ENCODE measurements at places on chromosomes 3 and 15. TPM values are rescaled to one million over a fixed set of nuclear protein-coding genes. Genes with fewer than 3 reads are reported as not detected.
A peak's percentile ranks its signal among the peaks of the same experiment; 100 is the strongest.

GRCh38 chr15:46930426-46930825 is 786.9 kb upstream of the SEMA6D start:
- no peak for DNase-seq
- H3K4me3 ChIP-seq = no peak overlapping the region
- no peaks in the 10 kb centered on the region for H3K4me1 ChIP-seq

Gene LRRN1
- total RNA-seq = not detected

DNA sequence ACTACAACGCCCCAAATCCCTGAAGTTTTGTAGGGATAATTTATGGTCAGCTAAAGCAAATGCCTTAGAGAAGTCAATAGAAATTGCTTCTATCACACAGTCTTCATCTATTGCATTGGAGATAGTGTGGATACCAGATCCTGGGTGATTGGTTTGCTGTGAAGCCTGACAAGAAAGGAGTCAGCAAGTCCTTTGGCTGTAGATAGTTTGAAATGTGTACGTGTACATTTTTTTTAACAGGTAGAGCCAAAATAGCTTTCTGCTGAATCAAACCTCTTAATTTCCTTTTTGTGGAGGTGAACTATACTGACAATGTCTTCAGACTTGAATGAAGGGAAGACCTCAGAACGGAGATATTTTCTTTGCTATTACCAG is 312.3 kb downstream of the ZBBX start:
- H3K36me3 ChIP-seq = no peaks in the 10 kb centered on the region
- DNase-seq = peak; percentile 12
- H3K27me3 ChIP-seq = no peaks in the 10 kb centered on the region
- H3K4me1 ChIP-seq = peaks cover 14% of the 10 kb centered on the region
- no peak overlapping the region for H3K27ac ChIP-seq
- peak overlapping the region; percentile 28 for H3K4me3 ChIP-seq

Gene SPTSSB
- 78.0 TPM for total RNA-seq

Gene RABL3
- total RNA-seq = 21.3 TPM

GRCh38 chr15:58224068-58224467 is 85.9 kb downstream of the AQP9 start:
- H3K4me3 ChIP-seq = no peak overlapping the region
- H3K4me1 ChIP-seq = peaks cover 6% of the 10 kb centered on the region
- H3K36me3 ChIP-seq = no peaks in the 10 kb centered on the region
- no peak for DNase-seq
- no peaks in the 10 kb centered on the region for H3K27me3 ChIP-seq

- peak; percentile 98 for DNase-seq
- no peaks in the 10 kb centered on the region for H3K27me3 ChIP-seq
- no peaks in the 10 kb centered on the region for H3K36me3 ChIP-seq
- H3K4me3 ChIP-seq = peak within 1 kb of the TSS; percentile 51
These were observed at the start of gene SPATA12 for GRCh38 chr3:57060089-57060821. Gene SPATA12 (plus strand): TSS chr3:57060664. CDS start chr3:57073695, 13,031 bp downstream.

DNA sequence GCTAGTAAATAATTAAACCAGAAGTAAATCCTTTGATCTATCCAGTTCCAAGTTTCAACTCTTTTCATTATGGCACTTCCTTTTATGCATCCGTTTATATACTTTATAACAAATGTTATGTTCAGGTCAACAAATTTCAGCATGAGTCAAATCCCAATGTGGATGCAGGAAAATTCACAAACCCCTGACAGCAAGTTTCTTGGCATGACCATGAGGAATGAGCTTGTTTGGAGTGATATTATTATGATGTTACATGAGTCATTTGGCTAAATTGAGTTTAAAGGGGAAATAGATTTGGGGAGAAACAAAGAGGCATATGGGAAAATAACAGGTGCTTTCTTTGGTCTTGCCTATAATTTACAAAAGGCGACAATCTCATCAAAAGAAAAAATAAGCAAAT is 32.1 kb upstream of the KCNMB2 start:
- H3K27me3 ChIP-seq = no peaks in the 10 kb centered on the region
- H3K36me3 ChIP-seq = no peaks in the 10 kb centered on the region
- no peak overlapping the region for H3K4me3 ChIP-seq
- peak; percentile 27 for DNase-seq

Gene LRTM1
- total RNA-seq = not detected

DNA sequence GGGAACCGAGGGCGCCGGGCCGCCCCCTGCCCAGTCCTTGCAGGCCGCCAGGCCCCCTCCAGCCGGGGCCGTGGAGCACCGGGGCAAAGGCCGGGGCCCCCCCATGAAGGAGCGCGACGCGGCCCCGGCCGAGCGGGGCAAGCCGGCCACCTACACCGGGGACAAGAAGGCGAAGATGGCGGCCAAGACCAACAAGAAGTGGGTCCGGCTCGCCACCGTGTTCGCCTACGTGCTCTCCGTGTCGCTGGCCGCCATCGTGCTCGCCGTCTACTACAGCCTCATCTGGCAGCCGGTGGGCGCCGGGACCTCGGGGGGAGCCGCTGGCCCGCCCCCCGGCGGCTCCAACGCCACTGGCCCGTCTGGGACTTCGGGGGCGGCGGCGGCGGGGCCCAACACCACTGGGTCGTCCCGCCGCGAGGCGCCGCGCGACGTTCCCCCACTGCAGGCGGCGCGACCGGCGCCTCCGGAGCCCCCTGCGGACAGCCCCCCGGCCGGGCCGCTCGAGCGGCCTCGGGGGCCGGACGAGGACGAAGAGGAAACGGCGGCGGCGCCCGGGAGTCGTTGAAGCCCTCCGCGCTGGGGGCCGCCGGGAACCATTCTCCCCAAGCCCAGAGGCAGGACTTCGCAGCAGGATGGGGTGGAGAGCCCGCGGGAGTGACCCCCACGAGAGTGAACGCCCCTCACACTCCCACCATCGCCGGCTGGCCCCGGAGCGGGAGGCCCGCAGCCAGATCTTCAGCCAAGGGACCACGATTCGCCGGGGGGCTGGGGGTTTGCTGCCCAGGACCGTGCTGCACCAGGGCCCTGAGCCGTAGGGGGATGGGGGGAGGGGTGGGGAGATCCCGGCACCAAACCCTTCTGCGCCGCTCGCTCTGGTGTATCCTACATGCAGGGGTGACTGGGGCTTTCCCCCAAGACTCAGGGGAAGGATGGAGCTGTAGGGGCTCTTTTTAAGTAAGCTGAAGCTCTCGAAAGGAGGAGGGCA is 753 bp downstream of the INAFM2 start:
- DNase-seq = no peak
- H3K36me3 ChIP-seq = no peaks in the 10 kb centered on the region
- H3K4me3 ChIP-seq = peak overlapping the region; percentile 84
- H3K4me1 ChIP-seq = peaks cover 14% of the 10 kb centered on the region

DNA sequence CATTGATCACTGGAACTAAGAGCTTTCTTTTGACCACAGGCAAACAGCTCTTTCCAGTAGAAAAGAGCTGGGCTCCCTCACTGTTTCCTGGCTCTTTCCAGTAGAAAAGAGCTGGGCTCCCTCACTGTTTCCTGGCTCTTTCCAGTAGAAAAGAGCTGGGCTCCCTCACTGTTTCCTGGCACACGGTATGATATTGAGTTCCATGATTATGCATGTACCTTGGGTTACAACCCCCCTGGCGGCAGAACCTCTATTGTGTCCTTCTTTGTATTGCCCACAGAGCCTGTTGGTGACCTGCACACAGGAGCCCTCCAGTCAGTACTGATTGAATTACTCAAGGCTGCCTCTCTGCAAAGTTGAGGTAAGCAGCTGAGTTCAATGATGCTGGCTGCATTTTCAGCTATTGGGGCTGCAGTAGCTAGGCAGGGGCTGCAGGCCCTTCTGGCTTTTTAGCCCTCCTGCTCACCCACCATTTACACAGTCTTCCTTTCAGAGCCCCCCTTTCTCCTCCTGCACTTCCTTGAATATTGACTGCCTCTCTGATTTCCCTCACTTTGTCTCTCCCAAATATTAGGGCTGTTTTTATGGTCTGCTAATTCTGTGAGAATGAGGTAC is 10.2 kb downstream of the ACKR2 start:
- H3K36me3 ChIP-seq = no peaks in the 10 kb centered on the region
- H3K27ac ChIP-seq = peak overlapping the region; percentile 99
- no peaks in the 10 kb centered on the region for H3K27me3 ChIP-seq
- DNase-seq = peak; percentile 59
- peak overlapping the region; percentile 32 for H3K4me3 ChIP-seq
- H3K4me1 ChIP-seq = peaks cover 59% of the 10 kb centered on the region

DNA sequence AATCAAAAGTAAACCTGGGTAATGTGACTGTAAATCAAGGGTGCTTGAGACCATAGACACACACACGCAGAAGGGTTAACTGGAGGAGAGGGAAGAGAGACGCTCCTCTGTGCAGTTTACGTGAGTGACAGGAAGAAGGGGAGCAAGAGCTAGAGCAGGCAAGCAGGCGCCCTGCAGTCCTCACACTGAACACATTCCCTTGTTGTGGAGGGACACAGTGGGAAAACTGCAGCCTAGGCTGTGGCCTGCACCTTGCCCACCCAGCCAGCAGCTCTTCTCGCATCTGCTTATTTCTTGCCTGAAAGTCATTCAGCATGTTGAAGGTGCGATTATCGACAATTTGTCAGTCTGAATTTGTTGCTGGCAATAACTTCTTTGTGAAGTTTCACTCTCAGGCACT is 24.2 kb downstream of the SOX2 start:
- DNase-seq = no peak
- no peak overlapping the region for H3K27ac ChIP-seq
- H3K36me3 ChIP-seq = no peaks in the 10 kb centered on the region
- peaks cover 78% of the 10 kb centered on the region for H3K27me3 ChIP-seq

DNA sequence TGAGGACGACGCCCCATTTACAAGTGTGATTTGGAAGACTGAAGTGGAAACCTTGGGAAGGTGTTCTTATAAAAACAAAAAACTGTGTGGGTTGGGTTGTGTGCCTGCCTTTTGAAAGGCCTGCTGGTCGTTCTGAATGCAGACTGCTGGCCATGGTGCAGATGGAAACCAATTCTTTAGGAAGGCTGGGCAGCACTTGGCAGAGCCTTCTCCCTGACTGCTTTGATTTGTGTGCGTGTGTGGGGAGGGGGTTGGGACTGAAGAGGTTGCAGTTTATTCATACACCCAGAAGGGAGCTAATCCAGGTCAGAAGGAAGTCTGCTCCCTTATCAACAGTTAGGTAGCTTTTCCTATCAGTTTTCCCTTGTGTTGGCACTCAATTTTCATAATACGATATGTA is 288.7 kb downstream of the SOX2 start:
- H3K27ac ChIP-seq = no peak overlapping the region
- no peak for DNase-seq
- H3K36me3 ChIP-seq = no peaks in the 10 kb centered on the region
- H3K4me1 ChIP-seq = no peaks in the 10 kb centered on the region
- peaks cover 93% of the 10 kb centered on the region for H3K27me3 ChIP-seq
- no peak overlapping the region for H3K4me3 ChIP-seq

DNA sequence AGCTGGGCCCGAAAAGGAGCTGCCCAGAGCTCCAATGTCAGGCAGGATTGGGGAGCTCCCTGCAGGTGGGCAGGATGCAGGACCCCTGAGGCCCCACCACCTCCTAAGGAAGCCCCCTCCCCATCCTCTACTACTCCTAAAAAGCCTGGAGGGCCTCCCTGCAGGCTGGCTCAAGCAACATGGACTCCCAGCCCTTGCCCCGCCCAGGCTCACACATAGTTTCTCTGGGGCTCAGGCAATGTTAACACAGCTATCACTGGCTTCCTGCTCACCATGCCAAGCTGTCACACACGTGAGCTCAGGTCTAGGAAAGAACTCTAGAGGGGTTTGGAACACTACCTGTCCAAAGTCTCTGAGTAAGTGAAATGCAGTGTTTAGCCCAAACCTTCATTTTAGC is 65.4 kb upstream of the ZNF148 start:
- H3K4me1 ChIP-seq = 0 out of 2 replicates have a peak, but pooled peaks cover 2% of the 10 kb centered on the region
- DNase-seq = peak; percentile 27
- H3K27ac ChIP-seq = no peak overlapping the region

DNA sequence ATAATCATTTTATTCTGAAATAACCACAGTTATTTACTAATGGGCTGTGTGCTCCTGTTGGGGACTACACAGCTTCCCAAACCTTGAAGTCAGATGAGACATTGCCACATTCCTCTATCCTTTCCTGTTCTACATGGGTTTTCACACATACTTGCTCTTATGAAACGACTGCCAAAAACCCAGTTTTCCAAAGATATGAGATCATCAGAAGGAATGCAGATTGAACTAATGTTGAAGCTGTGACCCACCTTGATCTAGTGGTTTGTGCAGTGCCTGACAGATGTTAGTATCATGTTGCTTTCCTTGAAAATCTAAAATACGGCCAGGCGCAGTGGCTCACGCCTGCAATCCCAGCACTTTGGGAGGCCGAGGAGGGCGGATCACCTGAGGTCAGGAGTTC is 144.6 kb downstream of the VGLL4 start:
- peak; percentile 97 for DNase-seq
- peak overlapping the region; percentile 30 for H3K4me3 ChIP-seq
- no peaks in the 10 kb centered on the region for H3K36me3 ChIP-seq

Gene PLA2G4D
- total RNA-seq = 0.17 TPM

- H3K4me1 ChIP-seq = peaks cover 34% of the 10 kb centered on the region
- no peaks in the 10 kb centered on the region for H3K36me3 ChIP-seq
- DNase-seq = peak; percentile 76
- H3K27ac ChIP-seq = peak overlapping the region; percentile 91
- H3K27me3 ChIP-seq = no peaks in the 10 kb centered on the region
- no peak overlapping the region for H3K4me3 ChIP-seq
These were observed 120.7 kb downstream of the VGLL4 start for GRCh38 chr3:11522953-11523571.

DNA sequence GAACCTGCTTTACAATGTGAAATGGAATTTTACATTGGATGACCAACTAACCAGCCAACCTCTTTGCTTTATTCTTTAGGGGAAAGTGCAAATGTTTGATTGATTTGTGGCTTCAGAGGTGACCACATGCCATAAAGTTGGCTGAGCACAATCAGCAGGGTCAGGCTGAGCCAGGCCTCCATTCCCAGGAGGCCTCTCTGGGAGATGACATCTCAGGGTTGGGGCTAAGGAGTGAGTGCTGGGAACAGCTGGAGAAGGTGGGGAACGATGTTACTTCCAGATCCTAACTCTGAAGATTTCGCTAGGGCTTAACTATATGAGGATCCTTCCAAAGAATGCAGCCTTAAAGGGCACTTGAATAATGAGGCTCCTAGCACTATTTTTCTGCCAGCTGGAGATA is 131.7 kb downstream of the ATP10A start:
- H3K4me1 ChIP-seq = no peaks in the 10 kb centered on the region
- H3K27ac ChIP-seq = no peak overlapping the region
- no peak overlapping the region for H3K4me3 ChIP-seq
- peak; percentile 12 for DNase-seq

- no peaks in the 10 kb centered on the region for H3K36me3 ChIP-seq
- peak; percentile 82 for DNase-seq
- H3K27ac ChIP-seq = no peak overlapping the region
These were observed 16.5 kb downstream of the SEMA3G start for GRCh38 chr3:52428151-52429005.

DNA sequence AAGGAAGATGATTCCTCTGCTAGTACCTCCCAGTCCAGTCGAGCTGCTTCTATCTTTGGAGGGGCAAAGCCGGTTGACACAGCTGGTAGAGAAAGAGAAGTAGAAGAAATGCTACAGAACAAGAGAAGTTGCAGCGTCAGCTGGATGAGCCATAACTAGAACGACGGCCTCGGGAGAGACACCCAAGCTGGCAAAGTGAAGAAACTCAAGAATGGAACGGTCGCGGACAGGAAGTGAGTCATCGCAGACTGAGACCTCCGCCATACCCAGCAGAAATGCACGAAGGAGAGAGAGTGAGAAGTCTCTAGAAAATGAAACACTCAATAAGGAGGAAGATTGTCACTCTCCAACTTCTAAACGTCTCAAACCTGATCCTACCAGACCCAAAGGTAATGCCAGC is 19.0 kb upstream of the PARP14 start:
- no peak overlapping the region for H3K27ac ChIP-seq
- H3K27me3 ChIP-seq = no peaks in the 10 kb centered on the region
- no peaks in the 10 kb centered on the region for H3K4me1 ChIP-seq
- no peak overlapping the region for H3K4me3 ChIP-seq

All from PC-3 (cell line).